ENCODE measurements at places on chromosomes 2 and 18.

DNA sequence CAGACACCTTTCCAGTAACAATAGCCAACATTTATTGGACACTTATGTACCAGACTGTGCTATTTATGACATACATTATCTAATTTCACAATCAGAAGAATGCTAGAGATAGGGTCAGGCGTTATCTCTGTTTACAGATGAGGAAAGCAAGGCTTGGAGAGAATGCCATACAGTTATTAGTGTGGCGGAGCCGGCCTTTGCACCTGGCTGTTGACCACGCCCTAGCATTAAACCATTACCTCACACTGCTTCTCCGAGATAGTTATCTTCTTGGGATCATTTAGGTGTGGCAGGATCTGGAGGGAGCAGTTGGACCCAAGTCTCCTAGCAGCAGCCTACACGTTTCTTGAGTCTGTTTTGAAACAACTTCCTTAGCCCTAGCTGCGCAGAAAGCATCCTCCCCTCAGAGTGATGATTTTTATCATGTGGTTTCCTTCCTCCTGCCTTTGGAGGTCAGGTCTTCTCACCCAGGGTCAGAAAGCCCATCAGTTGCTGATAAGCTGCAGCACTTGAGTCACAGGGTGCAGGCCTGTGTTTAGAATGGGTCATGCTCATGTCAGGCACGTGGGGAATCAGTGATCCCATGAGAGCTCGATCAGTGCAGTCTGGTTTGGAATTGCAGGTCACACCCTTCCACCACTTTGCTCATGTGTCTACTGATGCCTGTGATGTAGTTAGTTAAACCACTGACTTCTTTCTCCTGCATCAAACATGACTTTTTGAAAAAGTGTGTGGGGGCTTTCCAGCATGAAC, 118.2 kb downstream of the SPTBN1 start:
- DNase-seq: peak; percentile 92

- DNase-seq: no peak
Measured at GRCh38 chr2:128970332-128971116, 651.9 kb upstream of the HS6ST1 start.

GRCh38 chr2:163351143-163351542, 384.7 kb downstream of the FIGN start:
- DNase-seq: no peak

GRCh38 chr2:74130211-74130995, 17.3 kb downstream of the BOLA3 start:
- no peak for DNase-seq
